ENCODE measurements at places on chromosomes 16 and 17.

- no peak for DNase-seq
Observed at GRCh38 chr17:8052256-8053252, 13.7 kb downstream of the ALOX15B start.

- no peak for DNase-seq
Observed at GRCh38 chr17:36136036-36136435, 32.4 kb downstream of the CCL4 start.

DNA sequence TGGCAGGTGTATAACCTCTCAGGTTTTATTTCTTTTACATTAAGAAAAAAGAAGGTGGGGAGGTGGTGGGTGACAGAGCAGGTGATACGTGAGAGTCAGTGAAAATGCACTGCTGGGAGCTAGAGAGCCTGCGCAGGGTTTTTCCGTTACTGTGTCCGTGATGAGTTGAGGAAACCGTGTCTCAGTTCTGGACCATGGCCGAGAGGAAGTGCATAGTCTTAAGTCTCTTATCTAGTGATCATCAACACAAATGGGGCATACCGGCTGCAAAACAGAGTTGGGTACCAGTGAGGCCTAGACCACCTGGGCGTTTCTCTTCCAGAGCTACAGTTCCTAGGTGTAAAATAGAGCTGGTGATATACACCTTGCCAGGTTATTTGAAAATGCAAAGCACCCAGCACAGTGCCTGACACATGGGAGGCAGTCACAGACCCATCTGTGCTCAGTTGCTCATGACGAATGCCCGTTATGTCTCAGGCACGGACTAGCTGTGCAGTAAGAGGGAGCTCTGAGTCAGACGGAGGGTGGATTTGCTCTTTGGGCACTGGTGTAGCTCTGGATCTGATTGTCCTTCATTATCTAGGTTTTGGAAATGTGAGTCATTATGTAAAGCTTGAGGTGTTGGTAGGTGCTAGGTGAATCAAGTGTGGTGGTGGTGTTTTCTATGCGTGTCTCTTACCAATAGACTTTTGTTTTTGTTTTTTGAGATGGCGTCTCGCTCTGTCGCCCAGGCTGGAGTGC is 60.9 kb downstream of the RPTOR start:
- peak; percentile 25 for DNase-seq

DNA sequence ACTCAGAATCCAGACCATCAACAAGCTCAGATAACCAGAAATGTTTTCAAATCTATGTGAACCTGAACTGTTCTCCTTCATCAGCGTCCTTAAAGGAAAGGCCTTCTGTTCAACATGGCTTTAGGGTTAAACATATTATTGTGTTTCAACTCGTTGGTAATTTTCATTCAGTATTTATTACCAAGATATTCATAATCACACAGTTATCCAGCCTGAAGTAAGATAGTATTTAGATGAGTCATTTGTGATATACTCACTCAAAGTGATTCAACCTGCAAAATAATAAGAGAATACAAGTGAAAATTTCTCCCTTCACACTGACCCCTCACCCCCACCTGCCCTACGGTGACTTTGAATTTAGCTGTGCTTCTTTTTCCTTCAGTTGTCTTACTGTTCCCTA is 3.0 kb downstream of the CYLD start:
- DNase-seq: no peak

- DNase-seq: no peak
Observed at GRCh38 chr17:80254396-80255251, 6.0 kb upstream of the RNF213 start.

DNA sequence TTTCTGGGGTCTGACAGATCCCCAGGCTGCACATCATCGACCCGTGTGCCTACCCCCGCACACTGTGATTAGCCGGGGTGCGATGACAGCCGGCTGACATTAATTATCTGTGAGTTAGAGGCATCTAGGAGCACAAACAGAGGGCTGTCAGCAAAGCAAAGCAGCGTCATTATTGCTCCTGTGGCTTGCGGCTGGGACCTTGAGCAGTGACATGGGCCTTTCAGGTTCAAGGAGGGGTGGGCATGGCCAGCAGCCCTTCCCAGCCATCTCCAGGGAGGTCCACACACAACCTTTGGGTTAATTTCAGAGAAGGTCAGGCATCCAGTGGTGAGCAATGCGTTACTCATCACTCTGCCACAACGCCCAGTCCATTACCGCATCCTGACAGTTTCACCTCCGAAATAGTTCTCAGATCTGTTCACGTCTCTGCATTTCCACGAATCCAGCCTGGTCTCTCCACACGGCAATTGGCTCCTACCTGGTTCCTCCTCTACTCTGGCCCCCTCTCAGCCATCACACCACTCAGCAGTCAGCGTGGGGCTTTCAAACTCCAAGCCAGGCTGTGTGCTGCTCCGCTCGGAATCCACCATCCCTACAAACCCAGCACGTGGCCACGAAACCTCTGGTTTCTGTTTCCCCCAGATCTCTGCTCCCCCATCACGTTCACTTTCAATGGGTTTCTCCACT is 249.7 kb upstream of the C16orf82 start:
- no peak for DNase-seq

DNA sequence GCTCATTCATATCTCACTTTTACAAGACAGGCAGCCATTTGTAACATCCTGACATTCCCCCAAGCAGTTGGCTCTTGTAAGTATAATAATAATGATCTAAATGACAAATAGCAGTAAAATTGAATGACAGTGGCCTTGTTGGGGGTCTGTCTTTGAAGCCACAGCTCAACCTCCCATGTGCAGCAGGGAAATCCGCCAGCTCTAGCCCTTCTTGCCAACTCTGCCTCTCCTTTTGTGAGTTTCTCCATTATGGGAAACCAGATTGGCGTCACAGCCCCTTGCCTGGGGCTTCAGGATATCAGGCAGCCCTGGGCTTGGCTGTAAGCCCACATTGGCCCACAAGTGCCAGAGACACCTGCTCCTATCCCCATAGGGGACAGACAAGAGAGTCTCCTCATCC is 70.4 kb upstream of the CACNG5 start:
- DNase-seq: no peak

GRCh38 chr17:5123343-5124124 is 7.7 kb downstream of the USP6 start:
- no peak for DNase-seq

DNA sequence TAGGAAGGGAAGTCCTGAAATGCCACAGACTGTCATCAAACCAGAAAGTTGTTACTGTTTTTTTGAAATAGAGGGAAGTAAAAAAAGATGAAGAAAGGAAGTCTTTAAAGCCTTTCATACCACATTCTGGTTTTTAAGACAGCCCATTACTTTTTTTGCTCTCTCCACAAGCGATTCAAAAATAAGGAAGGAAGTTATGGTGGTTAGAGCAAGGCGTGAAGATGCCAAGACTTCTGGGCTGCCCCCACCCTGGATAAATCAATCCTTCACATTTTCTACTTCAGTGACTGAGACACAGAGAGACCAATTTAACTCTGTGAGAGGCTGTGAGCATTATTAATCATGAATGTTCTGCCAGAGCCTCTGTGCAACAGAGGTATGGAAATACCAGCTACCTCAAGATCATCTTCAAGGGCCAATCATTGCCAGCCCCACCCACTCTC is 82.3 kb upstream of the BCAR1 start:
- no peak for DNase-seq

GRCh38 chr17:63701868-63702720 is 2.2 kb upstream of the LIMD2 start:
- peak; percentile 53 for DNase-seq

DNA sequence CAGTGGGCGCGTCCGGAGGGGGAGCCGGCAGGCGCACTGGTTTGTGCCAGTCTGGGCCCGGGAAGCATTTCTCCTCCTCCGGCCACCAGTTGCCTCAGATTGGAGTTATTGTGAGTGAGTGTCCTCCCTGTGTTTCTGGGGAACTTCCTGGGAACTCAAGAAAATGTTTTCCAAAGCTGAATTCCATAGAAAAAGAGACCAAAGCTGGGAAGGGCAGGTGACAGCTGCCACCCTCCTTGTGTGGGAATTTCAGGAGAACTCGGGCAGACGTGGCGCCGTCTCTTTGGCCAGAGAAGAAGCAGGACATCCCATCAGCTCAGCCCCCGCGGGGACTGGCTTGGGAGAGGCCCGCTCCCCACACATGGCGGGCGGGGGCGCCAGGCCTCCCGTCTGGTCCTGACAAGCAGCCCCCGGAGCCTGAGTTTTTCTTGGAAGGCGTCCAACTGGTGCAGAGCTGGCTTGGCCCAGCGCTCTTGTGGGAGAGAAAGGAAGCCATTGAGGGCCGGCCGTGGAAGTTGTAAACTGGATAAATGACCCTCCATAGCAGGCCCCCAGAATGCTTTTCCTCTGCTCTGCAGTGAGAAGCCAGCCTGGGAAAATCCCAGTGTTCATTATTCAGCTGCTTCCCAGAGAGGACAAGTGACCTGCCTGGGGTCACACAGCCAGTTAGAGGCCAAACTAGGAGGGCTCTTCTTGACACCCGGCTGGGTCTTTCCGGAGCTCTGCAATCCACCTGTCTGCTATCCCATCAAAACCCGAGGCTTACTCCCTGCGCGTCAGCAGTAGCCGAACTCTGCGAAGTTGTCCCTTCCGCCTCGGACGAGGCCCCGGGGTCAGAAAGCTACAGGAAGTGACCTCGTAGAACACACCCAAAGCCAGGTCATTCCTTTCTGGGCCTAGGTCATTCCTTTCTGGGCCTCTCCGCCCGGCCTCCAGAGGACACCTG is 39.2 kb upstream of the GSE1 start:
- no peak for DNase-seq

GRCh38 chr16:11273721-11274324 is 394 bp upstream of the PRM3 start:
- no peak for DNase-seq

DNA sequence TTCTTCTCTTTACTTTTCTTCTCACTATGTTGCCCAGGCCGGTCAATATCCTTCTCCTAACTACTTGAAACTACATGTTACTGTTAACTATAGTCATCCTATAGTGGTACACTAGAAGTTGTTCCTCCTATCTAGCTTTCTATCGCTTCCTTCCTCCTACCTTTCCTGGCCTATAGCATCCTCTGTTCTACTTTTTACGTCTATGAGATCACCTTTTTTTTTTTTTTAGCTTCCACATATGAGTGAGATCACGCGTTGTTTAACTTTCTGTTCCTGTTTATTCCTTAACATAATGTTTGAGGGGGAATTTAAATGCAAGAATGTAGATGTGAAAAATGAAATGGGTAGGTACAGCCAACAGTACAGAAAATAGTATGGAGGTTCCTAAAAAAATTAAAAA is 30.5 kb upstream of the YPEL2 start:
- DNase-seq: no peak

GRCh38 chr17:48594538-48595277 is 1.1 kb upstream of the HOXB5 start:
- no peak for DNase-seq

- DNase-seq: no peak
Observed at GRCh38 chr16:30565526-30565925, 6.0 kb downstream of the ZNF688 start.

- no peak for DNase-seq
Observed at GRCh38 chr17:2195729-2196128, 107.9 kb downstream of the SMG6 start.

All from stimulated activated CD4-positive, alpha-beta T cell treated with anti-CD3 and anti-CD28 coated beads, TNF-alpha, amount 100 ng/mL, for 1 hour (primary cell).